ENCODE measurements at places on chromosomes 13 and 19.
A peak's percentile ranks its signal among the peaks of the same experiment; 100 is the strongest.

- DNase-seq, result peak; percentile 46
These were observed 587 bp downstream of the TMEM238 start for GRCh38 chr19:55383279-55384130.

- no peak for DNase-seq
These were observed 14.5 kb upstream of the IGSF23 start for GRCh38 chr19:44598880-44599279.

DNA sequence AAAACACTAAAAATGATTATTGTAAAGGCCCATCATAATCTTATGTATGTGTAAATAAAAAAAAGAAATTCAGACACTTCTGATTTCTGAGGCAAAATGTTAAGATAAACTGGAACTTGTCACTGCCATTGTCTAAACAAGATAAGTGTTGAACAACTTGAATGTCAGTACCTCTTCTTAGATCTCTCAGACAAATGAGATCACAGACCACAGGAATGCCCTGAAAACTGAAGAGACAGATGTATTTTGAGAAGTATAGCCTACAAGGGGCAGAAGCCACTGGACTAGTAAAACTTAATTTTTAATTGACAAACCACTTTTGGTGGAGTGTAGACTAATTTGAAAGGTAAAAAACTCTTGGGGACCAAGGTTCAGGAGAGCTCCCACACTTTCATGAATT is 375.5 kb upstream of the SLITRK5 start:
- DNase-seq, result no peak

GRCh38 chr13:95182570-95183265 is 118.5 kb downstream of the ABCC4 start:
- DNase-seq, result no peak

DNA sequence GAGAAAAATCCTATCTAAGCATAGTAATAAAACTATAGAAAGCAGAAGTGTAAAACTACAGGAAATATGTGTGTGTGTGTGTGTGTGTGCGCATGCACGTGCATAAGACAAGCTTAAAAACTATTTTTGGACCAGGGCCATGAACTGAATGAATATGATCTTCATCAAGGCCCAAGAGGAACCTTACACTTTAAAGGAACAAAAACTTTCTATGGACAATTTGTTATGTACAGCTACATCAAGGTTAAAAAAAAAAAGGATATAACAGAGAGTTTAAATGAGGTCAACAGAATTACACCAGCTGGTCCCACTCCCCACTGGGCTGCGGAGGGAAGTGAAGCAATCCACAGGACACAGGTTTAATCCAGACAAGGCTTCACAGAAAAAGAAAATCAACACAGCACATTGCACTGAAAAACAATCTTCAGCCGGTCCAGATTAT is 151.1 kb downstream of the LHFPL6 start:
- DNase-seq, result peak; percentile 63
